Ecto neural progenitor cell (in vitro differentiated cells): ENCODE measurements at places on chromosomes 13 and 19.
A peak's percentile ranks its signal among the peaks of the same experiment; 100 is the strongest.

DNA sequence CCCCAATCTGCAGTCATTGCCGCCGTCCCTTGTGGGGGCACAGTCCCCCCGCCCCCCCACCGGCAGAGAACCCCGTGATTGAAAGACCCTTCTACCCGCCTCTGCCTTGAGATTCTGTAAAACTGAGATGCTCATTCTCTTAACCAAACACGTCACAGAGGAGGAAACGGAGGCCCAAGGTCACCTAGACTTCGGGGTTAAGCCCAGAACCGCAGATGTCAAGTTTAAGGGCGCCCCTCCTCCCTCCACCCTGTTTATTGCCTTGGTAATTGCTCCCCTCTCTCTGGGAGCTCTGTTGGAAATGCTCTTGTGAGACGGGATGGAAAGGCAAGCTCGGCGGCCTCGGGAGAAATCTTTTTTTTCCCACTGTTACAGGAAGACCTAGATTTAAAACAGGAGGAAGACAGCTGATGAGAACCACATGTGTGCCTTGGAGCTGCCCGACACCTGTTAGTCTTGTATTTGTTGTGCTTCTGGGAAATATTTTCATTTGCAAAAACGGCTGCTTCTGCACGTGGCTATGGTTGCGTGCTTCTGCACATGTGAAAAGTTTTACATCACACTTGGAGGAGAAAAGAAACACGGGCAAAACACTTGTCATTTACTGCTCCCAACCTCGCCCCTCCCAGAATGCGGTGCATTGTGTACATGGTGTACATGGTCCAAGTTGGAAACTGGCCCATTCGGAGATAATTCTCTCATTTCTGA is 1.1 kb upstream of the MED26 start:
- no peak for DNase-seq

GRCh38 chr13:79481685-79482052 is 714 bp downstream of the NDFIP2 start:
- no peak for DNase-seq

GRCh38 chr13:41847216-41847615 is 113.7 kb downstream of the VWA8 start:
- DNase-seq: no peak

DNA sequence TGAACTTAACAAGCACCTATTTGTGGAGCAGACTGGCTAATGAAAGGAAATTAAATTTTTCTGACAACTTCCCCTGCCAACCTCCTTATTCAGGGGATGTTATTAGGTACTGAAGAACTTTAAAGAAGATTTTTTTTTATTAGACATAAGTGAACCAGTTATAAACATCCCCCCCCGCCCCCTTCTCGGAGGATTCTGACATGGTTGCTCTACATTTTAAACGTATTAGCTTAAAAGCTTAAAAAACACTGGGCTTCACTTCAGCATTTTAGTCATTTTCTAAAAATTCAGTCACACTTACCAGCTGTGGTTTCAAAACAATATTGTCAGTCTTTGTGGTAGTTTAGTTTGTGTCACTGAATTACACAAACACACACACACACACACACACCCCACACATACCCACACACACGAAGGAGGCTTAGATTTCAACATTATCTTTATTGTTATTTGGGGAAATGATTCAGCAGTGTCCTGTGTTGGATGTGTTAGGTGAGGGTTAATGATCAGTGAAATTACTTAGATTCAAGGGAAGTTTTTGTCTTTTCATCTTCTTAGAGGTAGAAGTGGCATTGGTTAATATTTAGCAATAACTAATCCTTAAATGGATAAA is 145.7 kb downstream of the PCCA start:
- no peak for DNase-seq

GRCh38 chr13:66264971-66265370 is 965.2 kb downstream of the PCDH9 start:
- DNase-seq: no peak

DNA sequence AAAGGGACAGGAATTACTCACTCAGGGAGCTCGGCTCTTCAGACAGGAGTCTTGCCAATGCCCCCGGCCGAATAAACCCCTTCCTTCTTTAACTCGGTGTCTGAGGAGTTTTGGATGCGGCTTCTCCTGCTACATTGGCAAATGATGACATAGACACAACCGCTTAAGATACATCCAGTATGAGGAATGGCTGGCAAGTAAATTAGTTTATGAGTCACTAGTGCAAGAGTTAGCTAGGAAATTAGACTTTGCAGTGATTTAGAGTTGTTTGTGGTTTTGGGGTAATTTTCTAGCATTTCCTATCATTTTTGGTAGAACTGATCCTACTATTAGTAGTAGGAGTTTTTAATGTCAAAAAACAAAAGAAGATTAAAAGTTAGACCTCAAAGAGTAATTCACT is 166.2 kb downstream of the SLITRK1 start:
- DNase-seq: no peak

- DNase-seq: no peak
Measured at GRCh38 chr13:110490009-110490770, 71.3 kb downstream of the RAB20 start.

DNA sequence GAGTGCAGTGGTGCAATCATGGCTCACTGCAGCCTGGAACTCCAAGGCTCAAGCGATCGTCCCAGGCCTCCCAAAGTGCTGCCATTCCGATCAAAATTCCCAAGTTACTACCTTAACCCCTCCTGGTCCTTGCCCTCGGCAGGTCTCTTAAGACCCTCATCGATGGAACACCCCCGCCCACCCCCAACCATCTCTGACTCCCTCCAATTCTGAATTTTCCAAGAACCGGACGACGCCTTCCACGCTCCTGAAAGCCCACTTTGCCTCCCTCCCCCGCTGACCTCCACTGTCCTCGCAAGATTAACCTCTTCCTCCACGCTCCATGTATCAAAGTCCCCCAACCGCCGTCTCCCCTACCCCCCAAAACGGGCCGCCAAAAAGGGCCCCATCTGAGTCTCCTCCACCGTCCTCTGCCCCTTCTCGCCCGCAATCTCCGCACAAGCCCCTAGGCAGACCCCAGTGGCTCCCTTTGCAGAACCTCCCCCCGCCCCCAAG is 539 bp downstream of the DAPK3 start:
- DNase-seq: no peak

- no peak for DNase-seq
Measured at GRCh38 chr13:52130641-52131040, 1.8 kb upstream of the NEK5 start.

DNA sequence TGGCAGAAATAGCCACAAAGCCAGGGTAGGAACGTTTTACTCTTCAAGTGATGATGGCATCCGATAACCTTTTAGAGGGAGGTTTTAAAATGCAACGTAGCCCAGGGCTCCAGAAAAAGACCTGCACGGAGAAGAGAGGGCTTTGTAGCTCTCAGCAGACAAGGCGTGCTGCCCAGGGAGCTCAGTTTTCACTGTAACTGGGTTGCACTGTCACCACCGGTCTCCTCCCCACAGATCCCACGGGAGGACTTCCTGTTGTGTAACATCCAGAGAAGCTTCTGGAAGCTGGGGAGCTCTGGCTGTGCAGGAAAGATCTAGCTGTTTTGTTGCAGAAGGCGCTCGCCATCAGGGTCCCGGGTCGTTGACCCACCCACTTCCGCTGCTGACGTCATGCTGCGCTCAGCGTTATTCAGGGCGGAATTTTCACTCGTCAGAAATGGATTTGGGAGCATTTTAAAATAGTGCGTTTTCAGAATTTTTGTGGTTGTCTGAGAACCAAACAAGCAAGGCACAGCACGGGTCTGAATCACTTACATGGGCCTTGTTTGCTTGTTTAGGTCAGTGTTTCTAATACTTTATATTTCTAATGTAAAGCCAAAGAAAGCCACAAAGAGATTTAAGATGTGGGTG is 50.8 kb downstream of the ATP11A start:
- no peak for DNase-seq

GRCh38 chr13:35349052-35349451 is 127.4 kb downstream of the MAB21L1 start:
- DNase-seq: no peak

GRCh38 chr19:580274-580835 is 8.0 kb downstream of the BSG start:
- DNase-seq: no peak

- DNase-seq: no peak
Measured at GRCh38 chr13:59024434-59024833, 1139.3 kb downstream of the DIAPH3 start.

GRCh38 chr13:66716538-66716937 is 513.6 kb downstream of the PCDH9 start:
- no peak for DNase-seq

- peak; percentile 82 for DNase-seq
Measured at GRCh38 chr19:2034729-2035589, 16.1 kb downstream of the MKNK2 start.

- DNase-seq: no peak
Measured at GRCh38 chr19:4707322-4707721, 16.3 kb downstream of the DPP9 start.

- no peak for DNase-seq
Measured at GRCh38 chr13:32737111-32737571, 150.9 kb downstream of the PDS5B start.

GRCh38 chr13:59144700-59145099 is 1019.0 kb downstream of the DIAPH3 start:
- DNase-seq: no peak

DNA sequence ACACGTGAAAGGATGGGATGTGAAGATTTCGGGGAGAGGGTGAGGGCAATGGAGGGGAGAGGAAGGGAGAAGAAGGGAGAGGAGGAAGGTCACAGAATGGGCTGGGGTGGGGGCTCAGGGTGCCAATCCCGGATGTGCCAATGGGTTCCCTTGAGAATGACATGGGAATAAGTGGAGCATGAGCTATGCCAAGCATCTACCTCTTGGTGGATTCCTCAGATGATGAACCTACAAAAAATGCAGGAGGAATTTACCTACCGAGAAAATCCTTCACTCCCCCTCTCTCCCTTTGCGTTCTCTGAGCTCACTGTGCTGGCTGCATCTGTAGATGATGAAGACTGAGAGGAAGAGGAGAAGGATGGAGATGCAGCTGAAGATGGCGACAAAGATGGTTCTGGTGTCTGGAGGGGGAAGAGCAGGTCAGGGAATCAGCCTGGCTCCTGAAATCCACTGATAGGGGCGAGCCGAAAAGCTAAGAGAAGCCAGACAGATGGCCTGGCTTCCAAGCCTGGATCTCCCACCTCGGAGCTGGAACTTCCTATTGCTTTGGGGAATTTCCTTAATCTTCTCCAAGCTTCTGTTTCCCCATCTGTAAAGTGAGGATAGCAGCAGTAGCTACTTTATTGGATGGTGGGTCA is 21.6 kb downstream of the VSTM1 start:
- DNase-seq: no peak

DNA sequence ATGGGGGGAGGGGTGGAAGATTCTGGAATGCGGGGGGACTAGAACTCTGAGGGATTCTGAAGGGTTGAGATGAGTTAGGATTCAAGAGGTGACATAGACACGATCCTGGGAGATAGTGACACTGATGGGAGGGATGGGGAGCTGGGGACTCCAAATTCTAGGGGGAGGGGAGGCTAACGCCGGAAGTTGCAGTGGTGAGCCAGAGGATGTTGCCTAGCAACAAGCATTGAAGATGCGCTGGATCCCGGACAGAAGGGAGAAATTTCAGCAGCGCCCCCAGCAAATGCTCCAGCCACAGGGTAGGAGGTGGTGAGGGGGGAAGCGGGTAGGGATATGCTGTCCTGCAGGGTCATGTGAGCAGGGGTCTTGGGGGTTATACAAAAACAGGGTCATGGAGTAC is 6.9 kb upstream of the LTBP4 start:
- no peak for DNase-seq

DNA sequence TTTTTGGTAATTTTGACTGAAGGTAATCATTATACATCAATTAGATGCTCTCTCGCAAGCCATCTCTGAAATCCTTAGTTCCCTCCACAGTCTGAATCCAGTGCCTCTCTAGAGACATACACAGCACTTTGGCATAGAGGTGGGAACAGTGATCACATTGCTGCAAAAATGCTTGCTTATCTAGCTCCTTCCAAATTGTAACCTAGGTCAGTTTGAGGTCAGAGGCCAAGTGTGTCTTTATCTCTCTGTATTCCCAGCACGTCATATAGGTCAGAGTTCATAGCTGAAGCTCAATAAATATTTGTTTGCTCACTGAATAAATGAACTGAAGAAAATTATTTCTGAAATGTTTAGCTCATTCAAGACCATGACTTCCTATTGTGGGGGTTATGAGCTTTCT is 462.5 kb downstream of the DIAPH3 start:
- no peak for DNase-seq

DNA sequence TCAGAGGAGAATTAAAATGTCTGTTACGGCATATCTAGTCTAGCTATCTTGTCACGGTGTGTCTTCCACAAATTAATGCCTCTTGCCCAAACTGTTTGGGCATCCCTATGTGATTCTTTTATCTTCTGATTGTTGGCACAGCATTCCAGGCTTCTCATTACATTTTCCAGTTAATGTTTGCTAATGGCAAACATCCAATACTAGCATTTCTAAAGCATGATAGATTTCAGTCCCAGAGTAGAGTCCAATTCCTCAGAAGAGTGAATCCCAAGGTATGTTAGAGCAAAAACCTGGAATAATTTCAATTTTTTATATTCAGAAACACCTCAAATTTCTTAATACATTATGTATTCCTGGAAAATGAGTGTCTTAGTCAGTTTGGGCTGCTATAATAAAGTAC is 684.5 kb upstream of the SLITRK1 start:
- DNase-seq: no peak

GRCh38 chr19:55704494-55705245 is 29.6 kb downstream of the EPN1 start:
- DNase-seq: no peak

DNA sequence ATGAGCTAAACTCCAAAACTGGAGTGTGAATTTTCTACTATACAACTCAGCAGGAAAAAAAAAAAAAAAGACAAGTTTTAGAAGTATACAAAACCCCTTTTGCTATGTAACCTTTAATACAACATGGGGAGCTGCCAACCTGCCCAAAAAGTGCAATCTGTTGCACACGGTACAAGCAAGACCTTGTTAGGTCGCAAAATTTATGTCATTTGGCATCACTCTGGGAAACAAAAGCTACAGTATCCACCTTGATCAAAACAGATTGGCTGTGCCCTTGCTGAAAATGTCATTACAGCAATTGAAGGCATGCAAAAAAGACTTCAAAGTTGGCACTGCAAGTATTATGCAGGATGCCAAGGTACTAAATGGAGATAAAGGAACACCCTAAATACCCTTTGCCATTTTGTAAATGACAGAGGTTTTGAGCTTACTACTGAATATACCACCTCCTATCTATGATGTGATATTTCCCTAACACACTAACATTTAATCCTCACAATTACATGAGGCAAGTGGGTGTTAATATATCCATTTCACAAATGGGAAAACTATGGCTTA is 150.1 kb downstream of the TBC1D4 start:
- no peak for DNase-seq

- no peak for DNase-seq
Measured at GRCh38 chr13:99045396-99045795, 67.5 kb upstream of the DOCK9 start.

DNA sequence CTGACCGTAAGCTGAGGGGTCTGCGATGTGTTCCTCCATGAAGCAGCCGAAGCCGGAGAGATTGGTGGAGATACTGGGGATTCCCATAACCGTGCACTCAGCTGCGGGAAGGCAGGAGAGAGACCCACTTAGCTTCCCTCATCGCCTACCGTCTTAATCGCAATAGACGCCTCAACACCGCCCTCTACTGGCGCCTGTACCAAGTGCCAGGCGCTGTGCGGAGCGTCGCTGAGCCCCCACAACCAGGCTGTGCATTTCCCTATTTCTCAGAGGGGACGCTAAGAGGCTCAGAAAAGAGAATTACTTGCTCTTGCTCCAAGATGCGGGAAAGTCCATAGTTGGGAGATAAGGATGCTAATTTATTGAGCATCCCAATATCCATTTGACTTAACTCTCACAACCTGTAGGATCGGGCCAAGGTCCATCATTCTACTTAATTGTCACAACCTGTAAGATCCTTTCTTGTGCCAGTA is 5.8 kb downstream of the FTL start:
- peak; percentile 88 for DNase-seq
